ENCODE measurements at places on chromosomes 12 and 14.
A peak's percentile ranks its signal among the peaks of the same experiment; 100 is the strongest.

DNA sequence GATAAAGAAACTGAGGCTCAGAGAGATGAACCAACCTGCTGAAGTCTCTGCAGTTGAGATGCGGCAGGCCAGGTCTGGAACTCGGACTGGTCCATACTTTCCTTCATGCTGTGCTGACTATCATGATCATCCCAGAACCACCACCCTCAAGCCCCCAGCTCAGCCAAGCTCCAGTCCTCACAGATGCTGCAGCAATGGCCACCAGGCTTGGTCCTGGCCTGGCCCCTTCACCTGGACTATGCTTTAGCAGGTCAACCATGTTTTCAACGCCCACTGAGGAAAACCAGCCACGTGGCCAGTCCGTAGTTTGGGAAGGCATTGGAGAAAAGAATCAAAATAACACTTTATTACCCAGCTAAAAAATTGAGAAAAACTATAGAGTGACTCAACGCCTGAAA, 1.4 kb downstream of the GPR68 start:
- no peak for DNase-seq

DNA sequence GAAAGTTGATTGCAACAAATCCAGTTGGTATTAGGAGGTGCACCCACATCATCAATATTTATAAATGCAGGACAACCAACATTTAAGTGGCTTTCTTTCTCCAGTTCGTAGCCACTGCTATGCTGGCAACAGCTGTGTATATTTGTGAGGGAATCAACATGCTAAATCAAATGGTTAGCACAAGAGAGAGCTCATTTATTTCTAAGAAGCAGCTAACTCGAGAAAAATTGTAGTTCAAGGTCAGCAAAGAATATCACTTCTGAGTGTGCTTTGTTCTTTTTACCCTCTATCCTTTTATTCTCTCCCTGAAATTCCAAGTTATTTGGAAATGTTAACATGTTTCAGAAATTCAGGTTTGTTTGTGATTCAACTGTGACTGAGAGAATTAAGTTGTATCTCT, 137.3 kb downstream of the NAV3 start:
- no peak for DNase-seq

- no peak for DNase-seq
These were observed 26.8 kb downstream of the FLVCR2 start for GRCh38 chr14:75604979-75605851.

DNA sequence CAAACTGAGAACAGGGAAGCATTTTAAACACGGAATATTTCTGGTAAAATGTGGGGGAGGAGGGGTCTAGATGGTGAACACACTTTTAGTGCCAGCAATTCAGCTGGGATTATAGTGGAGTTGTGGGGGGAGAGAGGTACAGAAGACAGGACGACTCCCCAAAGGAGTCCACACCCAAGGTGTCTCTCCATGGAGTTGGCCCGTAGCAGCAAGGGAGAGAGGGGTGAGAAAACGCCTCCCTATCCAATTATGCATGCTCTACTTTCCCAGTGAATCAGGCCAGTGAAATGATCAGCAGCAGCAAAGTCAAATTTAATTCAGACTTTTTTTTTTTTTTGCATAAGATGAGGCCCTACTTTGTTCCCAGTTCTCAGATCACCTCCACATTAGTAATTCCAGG, 38.6 kb downstream of the BTG1 start:
- no peak for DNase-seq

DNA sequence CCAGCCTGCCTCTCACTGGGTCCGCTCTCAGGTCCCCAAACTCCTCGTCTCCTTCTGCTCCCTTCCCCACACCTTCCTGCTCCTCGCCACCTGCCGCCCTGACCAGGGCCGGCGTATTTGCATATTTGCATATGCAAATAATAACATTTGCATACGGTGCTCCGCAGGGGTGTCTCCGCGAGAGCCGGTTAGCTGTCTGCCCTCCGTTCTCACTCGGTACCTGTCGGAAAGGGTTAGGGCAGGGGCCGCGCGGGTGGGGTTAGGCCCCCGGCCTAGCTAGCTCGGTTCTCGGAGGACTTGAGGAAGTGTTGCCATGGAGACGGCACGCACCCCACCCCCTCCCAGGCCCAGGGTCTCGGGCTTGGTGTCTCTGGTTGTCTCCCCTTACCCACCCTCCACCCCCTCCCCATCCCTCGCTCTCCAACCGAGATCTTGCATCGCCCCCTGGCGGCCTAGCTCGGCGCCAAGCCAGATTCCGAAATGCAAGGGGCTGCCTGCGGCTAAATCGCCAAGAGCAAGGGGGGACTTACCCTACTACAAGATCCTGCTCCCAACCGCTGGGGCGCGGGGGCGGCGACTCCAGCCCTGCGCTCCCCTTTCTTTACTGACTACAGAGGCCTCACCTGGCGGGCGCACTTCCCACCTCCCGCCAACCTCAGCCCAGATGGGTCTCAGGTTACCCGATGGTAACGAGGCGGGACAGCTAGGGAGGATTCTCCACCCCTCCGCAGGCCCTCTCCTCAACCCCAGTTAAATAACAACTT, 8.1 kb downstream of the STAC3 start:
- peak; percentile 52 for DNase-seq

GRCh38 chr12:124684971-124685688, 117.7 kb upstream of the NCOR2 start:
- no peak for DNase-seq

GRCh38 chr12:78420991-78421390, 443.6 kb upstream of the SYT1 start:
- DNase-seq, result no peak

GRCh38 chr12:50394469-50395029, 1.9 kb downstream of the FAM186A start:
- DNase-seq, result no peak

Measured in CD4-positive, alpha-beta T cell treated with Interferon alpha-2 for 1 hour (primary cell).